ENCODE measurements at places on chromosomes 7 and 10.
A peak's percentile ranks its signal among the peaks of the same experiment; 100 is the strongest.

DNA sequence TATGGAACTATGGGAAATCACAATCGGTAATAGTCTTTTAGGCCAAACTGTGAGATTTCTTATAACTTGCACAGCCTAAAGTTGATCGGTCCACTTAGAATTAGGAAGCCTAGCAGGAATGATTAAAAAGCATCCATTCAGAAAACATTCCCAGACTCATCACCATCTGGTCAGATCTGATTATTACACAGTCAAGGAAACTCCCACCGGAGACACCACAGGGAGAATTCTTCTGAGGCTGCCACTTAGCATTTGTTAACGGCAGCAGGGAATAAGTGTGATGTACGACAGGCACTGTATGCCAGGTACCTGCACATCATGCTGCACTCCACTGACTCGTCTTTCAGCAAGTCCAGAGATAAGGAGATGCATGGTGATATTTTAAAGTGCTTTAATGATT lies 227.6 kb upstream of the STEAP1 start:
- DNase-seq, result no peak

DNA sequence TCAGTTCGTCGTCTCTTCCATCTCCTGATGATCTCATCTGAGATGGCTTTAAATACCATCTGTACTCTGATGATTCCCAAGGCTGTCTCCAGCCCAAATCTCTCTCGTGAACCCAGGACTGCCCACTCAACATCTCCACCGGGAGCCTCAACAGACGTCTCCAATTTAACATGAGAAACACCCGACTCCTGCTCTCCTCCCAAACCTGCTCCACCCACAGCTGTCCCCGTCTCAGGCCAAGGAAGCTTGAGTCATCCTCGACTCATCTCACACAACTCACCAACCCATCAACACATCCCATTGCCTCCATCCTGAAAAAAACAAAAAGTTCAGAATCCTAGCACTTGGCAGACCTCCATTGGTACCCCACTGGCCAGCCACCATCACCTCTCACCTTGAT lies 29.7 kb upstream of the CALN1 start:
- DNase-seq, result no peak

- peak; percentile 33 for DNase-seq
These were observed 47.1 kb upstream of the UCN3 start for GRCh38 chr10:5317547-5318107.

- DNase-seq, result no peak
These were observed 30.7 kb upstream of the SH2D4B start for GRCh38 chr10:80506836-80507487.

DNA sequence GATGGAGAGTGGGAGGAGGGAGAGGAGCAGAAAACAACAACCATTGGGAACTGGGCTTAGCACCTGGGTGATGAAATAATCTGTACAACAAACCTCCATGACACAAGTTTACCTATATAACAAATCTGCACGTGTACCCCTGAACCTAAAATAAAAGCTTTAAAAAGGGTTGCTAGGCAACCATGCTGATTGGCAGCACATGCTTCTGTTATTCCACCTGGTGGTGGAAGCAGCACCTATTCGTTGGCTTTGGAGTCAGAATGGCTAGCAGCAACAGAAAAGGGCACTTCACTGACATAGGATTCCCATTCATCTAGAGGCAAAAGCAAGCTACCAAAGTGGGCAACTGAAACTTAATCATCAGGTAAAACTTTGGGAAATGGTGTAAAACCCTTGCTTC lies 57.1 kb downstream of the RELN start:
- DNase-seq, result no peak

DNA sequence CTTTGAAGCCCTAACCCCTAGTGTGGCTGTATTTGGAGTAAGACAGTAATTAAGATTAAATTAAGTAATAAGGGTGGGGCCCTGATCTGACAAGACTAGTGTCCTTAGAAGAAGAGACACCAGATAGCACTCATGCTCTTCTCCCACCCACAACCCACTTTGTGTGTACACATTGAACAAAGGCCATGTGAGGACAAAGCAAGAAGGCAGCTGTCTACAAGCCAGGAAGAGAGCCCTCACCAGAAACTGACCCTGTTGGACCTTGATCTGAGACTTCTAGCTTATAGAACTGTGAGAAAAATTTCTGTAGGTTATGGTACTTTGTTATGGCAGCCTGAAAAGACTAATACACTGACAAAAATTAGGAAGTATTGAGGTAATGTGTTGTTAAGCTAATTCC lies 59.8 kb downstream of the ZFAND4 start:
- no peak for DNase-seq

- DNase-seq, result peak; percentile 13
These were observed 41.8 kb downstream of the BLNK start for GRCh38 chr10:96229568-96230030.

DNA sequence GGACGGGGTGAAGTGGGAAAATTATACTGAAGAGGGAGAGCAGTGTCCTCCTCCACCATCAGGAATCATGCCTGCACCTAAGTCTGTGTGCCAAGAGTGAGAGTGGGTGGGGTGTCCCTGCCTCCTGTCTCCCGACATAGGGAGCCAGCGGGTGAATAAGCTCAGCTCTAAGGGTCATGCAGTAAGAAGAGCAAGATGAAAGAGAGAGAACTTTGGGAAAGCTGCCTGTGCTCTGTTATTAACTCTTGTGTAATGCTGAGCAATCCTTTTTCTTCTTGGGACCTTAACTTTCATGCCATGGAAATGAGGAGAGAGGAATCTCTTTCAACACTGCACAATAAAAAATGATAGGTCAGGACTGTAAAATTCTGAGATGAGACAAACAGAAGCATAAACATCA lies 7.9 kb upstream of the TCAF1 start:
- peak; percentile 8 for DNase-seq

- no peak for DNase-seq
These were observed 82.1 kb upstream of the IGFBP3 start for GRCh38 chr7:46003161-46003560.

DNA sequence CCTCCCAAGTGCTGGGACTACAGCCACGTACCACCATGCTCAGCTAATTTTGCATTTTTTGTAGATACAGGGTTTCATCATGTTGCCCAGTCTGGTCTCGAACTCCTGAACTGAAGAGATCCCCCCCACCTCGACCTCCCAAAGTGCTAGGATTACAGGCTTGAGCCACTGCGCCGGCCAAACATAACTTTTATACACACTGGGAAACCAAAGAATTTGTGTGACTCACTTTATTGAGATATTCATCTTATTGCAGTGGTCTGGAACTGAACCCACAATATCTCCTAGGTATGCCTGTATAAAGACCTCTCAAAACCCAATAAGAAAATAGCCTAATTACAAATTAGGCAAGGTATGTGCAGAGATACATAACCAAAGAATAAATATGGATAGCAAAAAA lies 182.6 kb upstream of the FEZF1 start:
- DNase-seq, result no peak

GRCh38 chr7:13042605-13043236 lies 355.3 kb downstream of the ARL4A start:
- DNase-seq, result no peak

GRCh38 chr10:413662-414071 lies 275.8 kb downstream of the DIP2C start:
- no peak for DNase-seq

- no peak for DNase-seq
These were observed 5.9 kb downstream of the KCP start for GRCh38 chr7:128904381-128905197.

- no peak for DNase-seq
These were observed 166.2 kb upstream of the INHBA start for GRCh38 chr7:41869091-41869490.

- DNase-seq, result no peak
These were observed 299.0 kb downstream of the MALRD1 start for GRCh38 chr10:19347621-19348020.

GRCh38 chr10:91536111-91536510 lies 96.8 kb downstream of the PPP1R3C start:
- peak; percentile 45 for DNase-seq

DNA sequence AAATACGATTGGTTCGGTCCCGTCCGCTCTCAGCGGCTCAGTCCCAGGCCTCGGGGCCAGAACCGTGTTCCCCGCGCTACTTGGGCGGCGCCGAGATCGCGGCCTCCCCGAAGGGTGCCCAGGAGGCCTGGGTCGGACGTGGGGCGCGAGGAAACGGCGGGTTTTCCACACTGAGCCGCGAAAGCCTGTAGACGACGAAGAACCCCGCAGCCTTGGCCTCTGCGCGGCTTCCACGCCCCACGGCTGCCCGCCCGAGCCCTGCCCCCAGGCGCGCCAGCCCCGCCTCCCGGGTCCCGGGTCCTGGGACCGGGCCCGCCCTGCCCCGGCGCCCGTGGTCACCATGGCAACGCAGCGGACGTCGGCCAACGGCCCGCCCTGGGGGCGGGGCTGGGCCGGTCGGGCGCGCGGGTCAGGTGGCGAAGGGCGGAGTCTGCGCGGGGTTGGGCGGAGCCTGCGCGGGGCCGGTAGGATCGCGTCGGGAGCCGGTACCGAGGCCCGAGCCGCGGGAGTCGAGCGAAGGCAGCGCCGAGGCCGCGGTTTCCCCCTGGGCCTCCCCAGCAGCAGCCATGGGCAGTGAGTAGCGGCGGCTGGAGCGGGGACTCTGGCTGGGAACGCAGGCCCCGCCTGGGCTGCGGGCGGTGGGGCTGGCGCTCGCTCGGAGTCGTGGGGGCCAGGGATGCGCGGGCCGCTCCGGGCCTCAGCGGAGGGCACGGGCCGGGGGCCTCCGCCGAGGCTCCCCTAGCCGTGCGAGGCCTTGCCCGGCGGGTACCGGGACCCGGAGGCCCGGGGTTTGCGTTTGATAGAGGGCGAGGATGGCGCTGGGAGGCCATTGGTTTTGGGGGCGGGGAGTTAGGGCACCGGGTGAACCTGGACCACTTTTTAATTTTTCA lies at the start of gene SEC61A2:
Gene SEC61A2, plus strand, starts transcription at position 456 of the 890 bp plus-strand sequence. Its CDS starts 111 bp downstream, at position 567.
- peak; percentile 34 for DNase-seq

- DNase-seq, result no peak
These were observed 40.5 kb downstream of the OAT start for GRCh38 chr10:124378271-124378670.

- DNase-seq, result no peak
These were observed 1277.1 kb upstream of the AUTS2 start for GRCh38 chr7:68321076-68321639.

DNA sequence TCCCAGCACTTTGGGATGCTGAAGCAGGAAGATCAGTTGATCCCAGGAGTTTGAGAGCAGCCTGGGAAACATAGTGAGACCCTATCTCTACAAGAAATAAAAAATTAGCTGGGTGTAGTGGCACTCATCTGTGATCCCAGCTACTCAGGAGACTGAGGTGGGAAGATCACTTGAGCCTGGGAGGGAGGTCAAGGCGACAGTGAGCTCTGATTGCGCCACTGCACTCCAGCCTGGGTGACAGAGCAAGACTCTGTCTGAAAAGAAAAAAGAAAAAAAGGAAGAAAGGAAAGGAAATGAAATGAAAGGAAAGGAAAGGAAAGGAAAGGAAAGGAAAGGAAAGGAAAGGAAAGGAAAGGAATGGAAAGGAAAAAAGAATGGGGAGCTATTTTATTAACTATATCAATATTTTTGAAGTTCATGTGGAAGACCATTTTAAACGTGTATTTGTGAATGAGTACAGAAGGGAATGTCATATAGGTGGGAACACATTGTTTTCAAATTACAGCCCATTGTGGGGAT lies 7.1 kb upstream of the IFIT2 start:
- no peak for DNase-seq

DNA sequence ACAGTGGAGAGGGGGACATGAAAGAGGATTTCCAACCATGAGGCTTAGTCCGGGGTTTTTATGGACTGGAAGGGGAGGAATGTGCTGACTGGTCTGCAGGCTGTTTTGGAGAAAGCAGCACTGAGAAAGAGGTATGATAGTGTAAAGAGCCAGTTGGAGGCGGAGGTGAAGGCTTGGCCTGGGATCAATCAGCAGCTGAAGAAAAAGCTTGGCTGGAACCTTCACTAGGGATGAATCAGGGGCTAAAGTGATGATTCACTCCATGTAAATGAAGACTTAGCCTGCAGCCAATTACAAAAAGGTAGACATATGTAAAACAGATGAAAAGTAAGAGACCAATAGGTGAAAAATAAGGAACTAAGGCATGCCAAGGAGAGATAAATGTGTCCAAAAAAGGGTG lies 1382.6 kb downstream of the GATA3 start:
- DNase-seq, result no peak

DNA sequence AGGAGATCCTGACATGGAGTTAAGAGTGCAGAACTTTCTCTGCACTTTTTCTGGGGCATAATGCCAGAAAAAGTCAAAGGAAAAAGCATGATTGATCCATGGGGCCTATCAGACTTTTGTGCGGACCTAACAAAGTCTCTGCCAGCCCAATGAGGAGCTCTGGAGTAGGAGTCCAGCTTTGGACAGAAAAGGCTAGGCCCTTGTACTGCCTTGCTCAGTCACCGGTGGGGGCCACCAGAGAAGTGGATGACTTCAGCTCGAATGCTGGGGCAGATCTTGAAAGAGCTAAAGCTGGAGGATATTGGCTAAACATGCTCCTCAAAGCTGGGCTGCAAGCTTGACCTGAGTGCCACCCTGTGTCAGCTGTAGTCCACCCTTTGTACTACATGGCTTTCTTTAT lies 2.8 kb upstream of the ZC3HAV1 start:
- no peak for DNase-seq

- no peak for DNase-seq
These were observed 34.1 kb downstream of the ACADSB start for GRCh38 chr10:123042708-123043408.

DNA sequence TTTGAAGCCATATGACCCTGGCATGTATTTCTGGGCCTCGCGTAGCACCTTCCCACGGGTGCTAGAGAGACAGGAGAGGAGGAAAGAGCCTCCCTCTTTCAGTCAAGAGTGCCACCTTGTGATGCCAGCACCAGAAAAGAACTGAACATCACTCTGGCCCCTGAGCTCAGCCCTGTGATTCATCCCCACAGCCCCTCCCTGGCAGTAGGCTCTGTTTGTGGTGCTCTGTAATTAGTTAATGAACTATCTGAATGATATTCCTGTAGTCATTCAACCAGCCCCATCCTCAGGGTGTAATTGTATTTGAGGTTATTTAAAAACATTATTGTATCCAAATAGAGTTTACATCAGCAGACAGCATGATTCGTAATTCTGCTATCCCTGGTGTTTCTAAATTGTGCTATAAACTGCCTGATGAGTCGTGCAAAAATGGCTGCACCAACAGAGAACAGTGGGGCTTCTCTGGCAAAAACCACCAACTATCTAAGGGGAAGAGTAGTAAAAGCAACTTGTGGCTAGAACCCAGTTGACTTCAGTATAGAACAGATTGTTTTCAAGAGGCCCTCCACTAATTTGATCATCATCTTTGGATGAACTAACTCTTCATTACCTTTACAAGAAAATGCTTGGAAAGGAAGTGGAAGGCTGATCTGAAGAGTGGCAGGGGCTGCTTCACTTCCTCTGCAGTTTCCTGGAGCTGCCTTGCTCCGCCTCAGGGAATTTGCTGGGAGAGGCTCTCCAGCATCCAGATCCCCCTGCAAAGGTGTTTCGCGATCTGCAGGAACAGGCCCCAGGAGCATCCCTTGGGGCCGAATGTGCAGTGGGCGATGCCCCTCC lies 23.7 kb upstream of the TIAL1 start:
- no peak for DNase-seq

DNA sequence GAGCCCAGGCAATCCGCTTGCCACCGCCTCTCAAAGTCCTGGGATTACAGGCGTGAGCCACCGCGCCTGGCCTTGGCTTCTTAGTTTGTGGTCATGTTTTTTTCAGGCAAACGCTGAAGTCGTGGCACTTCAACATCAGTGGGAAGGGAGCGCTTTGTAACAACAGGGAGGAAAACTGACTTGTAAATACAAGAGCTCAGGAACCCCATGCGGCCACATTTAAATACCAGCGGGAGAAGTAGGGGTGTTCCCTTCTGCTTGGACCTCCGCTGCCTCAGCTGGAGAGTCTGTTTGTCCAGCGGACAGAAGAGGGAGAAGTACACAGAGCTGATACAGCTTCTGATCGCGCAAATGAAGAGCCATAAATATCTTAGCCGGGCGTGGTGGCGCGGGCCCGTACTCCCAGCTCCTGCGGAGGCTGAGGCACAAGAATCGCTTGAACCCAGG lies 108.7 kb upstream of the KMT2C start:
- DNase-seq, result no peak

Data from AG09309 (cell line).